ENCODE measurements at places on chromosomes 7 and 10. TPM values are rescaled to one million over a fixed set of nuclear protein-coding genes. Genes with fewer than 3 reads are reported as not detected.

- DNase-seq, result no peak
Observed at GRCh38 chr10:77868523-77868922, 58.0 kb downstream of the DLG5 start.

DNA sequence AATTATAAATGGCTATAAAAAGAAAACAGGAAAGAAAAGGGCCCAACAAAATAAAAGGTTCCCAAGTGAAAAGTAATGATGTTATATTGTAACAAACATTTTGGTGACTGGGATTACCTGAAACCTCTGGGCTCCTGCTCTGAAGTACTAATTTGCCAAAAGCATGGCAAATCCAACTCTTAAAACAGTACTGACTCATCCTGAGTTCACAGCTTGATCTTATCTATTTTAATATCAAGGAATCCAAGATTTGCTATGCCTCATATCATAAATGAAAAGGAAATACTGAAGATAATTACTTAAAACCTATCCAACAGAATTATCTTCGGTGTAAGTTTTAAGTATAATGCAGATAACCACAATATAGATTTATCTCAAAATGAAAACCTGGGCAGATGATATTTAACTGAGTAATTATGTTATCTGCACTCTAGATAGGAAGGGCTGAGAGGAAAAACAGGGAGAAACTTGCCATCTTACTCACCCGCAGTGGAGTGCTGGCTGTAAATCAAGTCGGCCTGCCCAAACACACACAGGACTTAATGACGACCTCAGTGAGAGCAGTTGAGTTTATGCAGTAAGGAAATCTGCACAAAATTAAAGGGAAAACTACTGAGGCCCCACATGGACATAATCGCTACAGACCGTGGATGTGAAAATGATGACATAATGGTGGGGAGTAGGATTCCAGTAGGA, 48.4 kb downstream of the MPP7 start:
- peak; percentile 77 for DNase-seq

DNA sequence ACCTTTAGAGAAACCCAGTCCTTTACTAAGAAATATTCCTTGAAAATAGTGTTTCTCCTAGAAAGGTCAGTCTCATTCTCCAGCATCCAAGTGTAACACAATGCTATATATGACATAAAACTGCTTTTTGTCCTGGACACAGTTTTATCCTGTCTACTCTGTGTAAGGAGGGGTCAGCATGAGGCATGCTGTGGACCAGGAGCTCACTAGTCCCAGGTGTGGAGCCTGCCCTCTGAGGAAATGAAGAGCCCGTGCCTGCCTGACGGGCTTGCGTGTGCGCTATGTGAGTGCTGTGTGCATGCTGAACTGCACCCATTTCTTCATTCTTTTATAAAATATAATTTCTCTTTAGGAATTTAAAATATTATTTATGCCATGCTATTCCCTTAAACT, 182.8 kb upstream of the CDCA7L start:
- no peak for DNase-seq

- no peak for DNase-seq
Observed at GRCh38 chr7:102892631-102893278, 20.0 kb upstream of the LRRC17 start.

DNA sequence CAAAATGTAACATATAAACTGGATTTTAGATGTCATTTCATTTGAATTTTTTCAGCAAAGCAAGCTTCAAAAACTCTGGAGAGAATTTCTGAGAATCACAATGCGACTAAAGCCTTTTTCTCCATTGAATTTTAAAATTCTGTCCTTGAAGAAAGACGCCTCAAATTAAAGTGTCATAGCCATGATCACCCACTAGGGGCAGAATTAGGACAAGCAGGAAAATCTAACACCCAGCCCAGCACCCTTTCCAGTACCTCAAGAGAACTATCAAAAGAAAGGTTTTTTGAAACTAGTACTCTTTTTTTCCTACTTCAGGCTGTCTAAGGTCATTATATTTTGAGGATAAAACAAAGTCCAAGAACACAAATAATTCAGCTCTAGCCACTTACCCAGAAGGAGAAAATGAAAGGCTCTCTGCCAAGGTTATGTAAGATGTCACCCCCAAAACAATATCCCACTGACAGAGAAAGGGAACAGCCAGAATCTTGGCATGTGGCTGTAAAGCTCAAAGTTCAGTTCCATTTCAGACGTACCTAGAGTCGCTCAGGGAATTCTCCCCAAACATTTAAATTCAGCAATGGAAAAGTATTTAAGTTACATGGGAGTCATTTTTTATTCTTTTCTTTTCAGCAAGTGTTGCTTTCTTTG, 299.4 kb downstream of the SNX13 start:
- no peak for DNase-seq

DNA sequence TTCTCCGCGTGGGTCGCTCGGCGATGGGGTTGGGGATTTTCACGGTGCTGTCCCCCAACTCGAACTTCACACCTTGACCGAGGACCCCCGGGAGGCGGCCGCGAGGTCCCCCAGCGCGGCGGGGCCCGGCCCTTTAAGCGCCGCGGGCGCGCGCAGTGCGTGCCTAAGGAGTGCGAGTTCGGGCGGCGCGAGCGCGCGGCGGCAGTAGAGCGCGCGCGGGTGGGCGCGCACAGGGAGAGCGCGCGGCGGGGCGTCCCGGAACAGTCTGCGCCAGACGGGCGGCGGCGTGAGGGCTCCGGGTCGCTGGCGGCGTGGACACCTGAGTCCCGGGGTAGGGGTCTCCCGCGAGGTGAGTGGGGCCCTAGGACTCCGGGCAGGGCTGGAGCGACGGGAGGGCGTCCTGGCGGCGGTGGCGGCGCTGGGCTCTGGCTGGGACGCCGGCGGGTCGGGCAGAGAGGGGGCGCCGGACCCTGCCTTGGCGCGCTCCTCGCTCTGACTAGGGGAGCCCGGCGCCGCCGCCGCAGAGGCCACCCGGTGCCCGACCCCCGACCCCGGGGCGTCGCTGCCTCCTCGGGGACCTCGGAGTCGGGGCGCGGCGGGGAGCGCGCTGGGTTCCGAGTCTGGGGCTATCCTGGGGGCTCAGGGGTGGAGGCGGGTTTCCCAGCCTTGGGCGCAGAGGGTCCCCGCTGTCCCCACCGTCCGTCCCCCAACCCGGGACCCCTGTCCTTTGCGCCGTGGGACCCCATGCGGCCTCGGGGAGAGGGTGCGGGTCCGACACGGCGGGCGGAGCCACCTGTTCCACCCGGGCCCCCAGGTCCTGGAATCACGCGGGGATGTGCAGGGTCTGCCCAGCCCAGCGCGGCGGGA, at the start of gene PROSER2:
Gene PROSER2 (plus strand): TSS at position 235 of the 867 bp plus-strand sequence. CDS start 28,722 bp downstream, outside the sequence.
- DNase-seq, result peak; percentile 61

GRCh38 chr7:42745357-42746059, 166.4 kb downstream of the C7orf25 start:
- DNase-seq, result peak; percentile 54

The SPACDR gene
- 0.31 TPM for polyA plus RNA-seq

The LGI1 gene
- polyA plus RNA-seq, result 0.97 TPM

All from aorta (tissue), 5 donors.